Stimulated activated CD4-positive, alpha-beta T cell treated with anti-CD3 and anti-CD28 coated beads, Interleukin-15, amount 100 ng/mL, for 24 hours (primary cell): ENCODE measurements at places on chromosomes 5 and 9.
A peak's percentile ranks its signal among the peaks of the same experiment; 100 is the strongest.

DNA sequence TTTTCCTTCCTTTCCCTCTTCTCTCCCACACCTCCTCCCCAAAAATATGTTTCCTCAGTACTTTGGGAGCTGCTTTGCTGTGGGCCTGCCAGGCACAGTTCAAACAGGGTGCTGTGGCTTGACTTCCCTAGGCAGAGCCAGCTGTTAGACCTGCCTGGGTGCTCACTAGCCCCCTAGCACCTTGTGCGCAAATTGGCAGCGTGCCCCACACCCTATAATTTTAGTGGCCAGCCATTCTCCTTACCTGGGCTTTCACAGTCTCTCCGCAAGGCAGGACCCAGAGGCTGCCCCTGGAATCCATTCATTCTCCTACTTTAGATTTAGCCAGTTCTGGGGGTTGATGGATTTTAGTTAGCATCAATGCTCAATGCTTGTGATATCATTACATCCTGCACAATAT is 72.3 kb downstream of the ANGPTL2 start:
- DNase-seq: no peak

GRCh38 chr9:8823131-8823895 is 1023.7 kb upstream of the DMAC1 start:
- no peak for DNase-seq

GRCh38 chr5:108681079-108681921 is 66.4 kb upstream of the FER start:
- no peak for DNase-seq

DNA sequence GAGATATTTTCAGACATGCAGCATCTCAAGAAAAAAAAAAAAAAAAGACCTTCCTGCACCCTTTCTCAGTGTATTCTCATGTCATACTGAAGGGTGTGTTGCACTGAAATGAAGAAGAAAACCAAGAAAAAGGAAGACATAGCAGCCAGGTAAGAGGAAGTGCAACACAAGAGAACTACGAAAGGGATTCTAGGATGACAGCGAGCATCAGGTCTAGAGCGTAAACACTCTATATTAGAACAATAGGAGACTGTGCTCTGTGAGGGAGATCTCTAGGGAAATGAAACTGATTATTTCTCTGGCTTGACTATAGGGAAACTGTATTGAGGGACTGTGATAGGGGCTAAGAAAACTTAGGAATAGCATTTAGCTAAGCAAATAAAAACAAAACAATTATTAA is 30.0 kb downstream of the BTF3 start:
- no peak for DNase-seq

- no peak for DNase-seq
Observed at GRCh38 chr9:36770025-36770424, 197.3 kb downstream of the MELK start.

GRCh38 chr9:137828527-137829259 is 48.9 kb upstream of the CACNA1B start:
- DNase-seq: peak; percentile 24

DNA sequence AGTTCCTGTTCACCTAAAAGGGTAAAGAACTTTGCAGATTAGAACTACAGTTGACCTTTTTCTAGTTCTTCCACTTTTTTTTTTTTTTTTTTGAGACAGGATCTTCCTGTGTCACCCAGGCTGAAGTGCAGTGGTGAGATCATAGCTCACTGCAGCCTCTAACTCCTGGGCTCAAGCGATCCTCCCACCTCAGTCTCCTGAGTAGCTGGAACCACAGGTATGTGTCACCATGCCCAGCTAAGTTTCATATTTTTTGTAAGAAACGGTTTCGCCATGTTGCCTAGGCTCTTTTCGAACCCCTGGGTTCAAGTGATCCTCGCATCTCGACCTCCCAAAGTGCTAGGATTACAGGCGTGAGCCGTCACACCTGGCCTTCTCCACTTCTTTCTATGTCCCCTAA is 39.7 kb upstream of the TNFAIP8 start:
- DNase-seq: peak; percentile 51

- no peak for DNase-seq
Observed at GRCh38 chr5:115263078-115263380, 352 bp upstream of the PGGT1B start.
